ENCODE measurements at places on chromosomes 16 and 17.
A peak's percentile ranks its signal among the peaks of the same experiment; 100 is the strongest.

- peak; percentile 94 for DNase-seq
Measured at GRCh38 chr16:84184775-84185174, 2.1 kb downstream of the TAF1C start.

- no peak for DNase-seq
Measured at GRCh38 chr17:55152236-55152635, 112.5 kb upstream of the HLF start.

- no peak for DNase-seq
Measured at GRCh38 chr16:71348262-71349085, 10.0 kb upstream of the CALB2 start.

DNA sequence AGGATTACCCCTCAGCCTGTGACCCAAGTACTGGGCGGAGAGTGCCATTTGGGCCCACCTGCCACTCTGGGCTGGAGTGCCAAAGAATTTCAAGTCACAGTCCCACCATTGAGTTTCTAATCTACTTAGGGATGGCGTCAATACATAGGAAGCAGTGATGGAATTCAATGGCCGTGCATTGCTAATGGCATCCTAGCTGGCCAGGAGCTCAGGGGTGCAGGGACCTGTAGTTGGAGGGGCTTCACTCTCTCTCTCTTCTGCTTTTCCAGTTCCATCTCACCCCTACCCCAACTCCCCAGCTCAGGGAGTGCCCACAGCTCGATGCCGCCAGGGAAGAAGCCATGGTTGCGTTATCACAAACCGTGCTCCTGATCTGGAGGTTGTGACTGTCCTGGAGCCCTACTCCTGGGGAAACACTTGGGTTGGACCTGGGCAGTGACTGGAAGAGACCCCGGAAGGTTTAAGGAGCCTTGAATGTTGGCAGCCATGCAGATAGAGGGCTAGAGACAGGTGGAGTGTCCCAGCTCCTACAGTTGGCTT lies 2.4 kb downstream of the MMP15 start:
- DNase-seq, result no peak

DNA sequence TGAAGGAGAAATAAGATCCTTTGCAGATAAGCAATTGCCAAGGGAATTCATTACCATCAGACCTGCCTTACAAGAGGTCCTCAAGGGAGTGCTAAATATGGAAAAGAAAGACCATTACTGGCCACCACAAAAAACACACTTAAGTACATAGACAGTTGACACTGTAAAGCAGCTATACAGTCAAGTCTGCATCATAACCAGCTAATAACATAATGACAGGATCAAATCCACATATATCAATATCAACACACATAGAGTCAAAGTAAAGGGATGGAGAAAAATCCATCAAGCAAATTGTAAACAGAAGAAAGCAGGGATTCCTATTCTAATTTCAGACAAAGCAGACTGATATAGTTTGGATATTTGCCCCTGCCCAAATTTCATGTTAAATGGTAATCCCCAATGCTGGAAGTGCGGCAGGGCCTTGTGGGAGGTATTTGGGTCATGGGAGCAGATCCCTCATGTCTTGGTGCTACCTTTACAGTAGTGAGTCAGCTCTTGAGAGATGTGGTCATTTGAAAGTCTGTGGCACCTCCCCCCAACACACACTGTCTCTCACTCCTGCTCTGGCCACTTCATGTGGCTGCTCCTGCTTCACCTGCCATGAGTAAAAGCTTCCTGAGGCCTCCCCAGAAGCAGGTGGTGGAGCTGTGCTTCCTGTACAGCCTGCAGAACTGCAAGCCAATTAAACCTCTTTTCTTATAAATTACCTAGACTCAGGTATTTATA lies 32.8 kb downstream of the TANC2 start:
- no peak for DNase-seq

DNA sequence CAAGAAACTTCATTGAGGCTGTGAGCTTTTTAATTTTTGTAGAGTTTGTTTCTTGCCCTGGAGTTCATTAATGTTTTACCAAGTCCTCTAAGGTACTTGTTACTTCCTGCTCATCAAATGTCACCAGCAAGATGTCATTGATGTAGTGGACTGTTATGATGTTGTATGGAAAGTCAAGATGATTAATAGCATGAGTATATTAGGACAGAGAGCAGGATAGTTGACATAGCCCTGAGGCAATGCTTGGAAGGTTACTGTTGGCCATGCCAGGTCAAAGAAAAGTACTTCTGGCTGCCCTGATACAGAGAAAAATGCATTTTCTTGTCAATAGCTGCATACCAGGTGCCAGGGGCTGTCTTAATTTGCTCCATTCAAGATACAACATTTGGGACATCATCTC lies 6.7 kb downstream of the KRTAP1-5 start:
- no peak for DNase-seq

GRCh38 chr16:789191-789850 lies 901 bp downstream of the CHTF18 start:
- DNase-seq, result no peak

- no peak for DNase-seq
Measured at GRCh38 chr17:60137731-60138130, 12.0 kb upstream of the CA4 start.

DNA sequence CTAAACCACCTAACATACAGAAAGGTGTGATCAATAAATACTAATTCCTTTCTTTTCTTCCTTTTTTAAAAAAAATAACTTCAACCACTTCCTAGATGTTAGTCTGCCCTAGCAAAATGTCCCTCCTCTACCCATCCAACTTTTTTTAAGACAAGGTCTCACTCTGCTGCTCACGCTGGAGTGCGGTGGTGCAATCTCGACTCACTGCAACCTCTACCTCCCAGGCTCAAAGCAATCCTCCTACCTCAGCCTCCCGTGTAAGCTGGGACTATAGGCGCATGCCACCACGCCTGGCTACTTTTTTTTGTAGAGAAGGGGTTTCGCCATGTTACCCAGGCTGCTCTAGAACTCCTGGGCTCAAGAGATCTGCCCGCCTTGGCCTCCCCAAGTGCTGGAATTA lies 33.1 kb downstream of the KANSL1 start:
- no peak for DNase-seq

DNA sequence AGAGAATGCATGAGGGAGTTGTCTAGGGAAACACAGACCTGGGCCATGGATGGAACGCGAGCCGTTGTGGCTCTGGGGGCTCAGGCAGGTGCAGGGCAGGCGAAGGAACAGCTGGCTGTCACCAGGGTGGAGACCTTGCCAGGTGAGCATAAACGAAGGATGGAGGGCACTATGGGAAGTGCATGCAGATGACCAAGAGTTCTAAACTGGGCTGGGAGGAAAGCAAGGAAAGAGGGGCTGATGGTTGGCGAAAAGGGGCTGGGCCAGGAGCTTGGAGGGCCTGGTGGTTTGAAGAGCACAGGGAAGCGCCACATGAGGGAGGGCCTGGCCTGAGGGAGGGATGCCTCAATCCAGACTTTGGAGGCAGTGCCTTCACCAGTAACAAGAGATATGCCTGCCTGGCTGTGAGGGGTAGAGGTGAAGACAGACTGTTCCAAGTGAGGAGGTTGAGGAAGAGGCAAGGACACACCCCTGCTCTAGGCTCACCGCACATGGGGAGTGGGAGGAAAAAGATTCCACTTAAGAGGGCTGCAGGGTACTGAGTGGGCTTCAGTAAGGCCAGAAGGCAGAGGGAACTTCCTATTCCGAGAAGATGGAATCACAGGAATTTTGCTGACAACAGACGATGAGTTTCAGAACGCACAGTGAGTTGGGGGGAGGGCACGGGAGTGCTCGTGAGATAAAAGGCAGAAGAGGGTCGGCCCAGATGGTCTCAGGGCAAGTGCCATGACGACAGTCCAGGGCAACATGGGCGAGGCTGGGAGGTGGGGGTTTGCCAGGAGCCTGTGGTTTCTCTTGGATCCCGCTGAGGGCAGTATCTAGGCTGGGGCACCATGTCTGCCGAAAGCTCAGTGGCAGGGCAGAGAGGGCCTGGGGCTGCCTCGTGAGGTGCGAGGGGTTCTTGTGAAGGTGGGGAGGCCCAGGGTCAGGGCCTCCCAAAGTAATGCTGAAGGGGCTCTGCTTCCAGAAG lies 20.6 kb downstream of the B9D1 start:
- no peak for DNase-seq

DNA sequence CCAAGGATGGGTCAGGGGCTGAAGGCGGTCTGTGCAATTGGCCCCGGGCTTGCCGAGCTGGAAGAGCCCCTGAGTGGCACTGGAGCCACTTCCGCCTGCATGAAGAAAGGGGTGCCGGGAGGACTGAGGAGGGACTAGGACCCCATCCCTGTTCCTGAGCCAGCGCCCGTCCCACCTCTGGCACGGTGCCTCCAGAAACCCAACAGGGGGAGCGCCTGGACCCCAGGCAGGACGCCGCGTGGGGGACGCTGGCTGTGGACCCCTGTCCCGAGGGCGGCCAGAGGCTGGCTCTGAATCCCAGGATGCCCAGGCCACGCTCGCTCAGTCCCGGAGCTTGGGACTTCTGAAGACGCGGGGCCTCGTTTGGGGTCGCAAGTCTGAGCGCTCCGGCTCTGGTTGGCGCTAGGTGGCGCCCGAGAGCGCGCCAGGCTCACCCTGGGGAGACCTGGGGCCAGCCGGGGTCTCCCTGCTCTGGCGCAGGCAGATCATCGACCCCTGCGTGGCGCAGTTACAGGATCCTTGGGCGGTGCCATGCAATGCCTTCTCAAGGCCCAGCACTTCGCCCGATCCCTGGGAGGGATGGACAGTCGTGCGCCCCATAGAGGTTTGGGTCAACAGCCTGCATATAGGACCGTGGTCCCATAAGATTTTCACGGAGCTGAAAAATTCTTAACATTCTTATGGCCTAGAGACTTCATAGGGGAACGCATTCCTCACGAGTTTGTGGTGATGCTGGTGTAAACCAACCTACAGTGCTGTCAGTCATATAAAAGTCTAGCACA lies 58.5 kb upstream of the CREBBP start:
- peak; percentile 55 for DNase-seq

DNA sequence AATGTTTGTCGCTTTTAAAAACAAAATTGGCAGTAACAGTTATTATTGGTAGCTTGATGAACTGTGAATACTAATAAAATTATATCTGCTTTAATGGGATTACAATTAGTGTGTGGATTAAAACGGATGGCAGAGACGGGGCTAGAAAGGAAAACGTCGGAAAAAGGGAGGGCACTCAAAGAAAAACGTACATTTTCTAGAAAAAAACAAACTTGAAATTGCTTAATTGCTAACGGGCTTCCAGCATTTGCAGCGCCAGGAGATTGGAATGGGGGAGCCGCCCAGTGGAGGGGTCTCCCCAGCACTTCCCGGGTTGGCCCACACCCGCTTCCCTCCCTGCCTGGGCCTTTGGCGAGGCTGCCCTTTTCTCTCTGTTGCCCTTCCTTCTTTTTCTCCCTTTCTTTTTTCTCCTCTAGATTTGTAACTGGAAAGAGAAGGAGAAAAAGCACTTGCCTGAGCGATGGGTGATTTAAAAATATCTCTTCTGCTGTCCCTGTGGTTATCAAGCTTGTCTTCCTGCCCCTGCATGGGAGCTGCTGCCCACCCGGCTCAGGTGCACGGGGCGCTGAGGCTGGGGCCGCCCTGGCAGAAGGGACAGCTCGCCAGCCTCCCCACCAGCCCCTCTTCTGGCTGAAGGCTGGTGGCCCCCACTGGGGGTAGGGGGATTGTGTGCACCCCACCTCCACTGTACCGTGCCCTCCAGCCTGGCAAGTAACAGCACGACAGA lies 5.9 kb downstream of the BAHCC1 start:
- no peak for DNase-seq

- peak; percentile 69 for DNase-seq
Measured at GRCh38 chr16:68086336-68086841, 1.2 kb downstream of the NFATC3 start.

DNA sequence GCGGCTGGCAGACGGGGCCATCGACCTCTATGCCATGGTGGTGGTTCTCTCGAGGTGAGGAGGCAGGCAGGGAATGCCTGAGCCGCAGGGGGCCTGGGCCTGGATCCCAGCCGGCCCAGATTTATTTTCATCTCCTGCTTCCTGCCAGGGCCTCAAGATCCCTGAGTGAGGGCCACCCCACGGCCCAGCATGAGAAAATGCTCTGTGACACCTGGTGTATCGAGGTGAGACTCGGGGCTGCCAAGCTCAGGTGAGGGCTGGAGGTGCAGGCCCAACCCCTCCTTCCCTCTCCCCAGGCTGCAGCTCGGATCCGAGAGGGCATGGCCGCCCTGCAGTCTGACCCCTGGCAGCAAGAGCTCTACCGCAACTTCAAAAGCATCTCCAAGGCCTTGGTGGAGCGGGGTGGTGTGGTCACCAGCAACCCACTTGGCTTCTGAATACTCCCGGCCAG lies 4.9 kb downstream of the ACADVL start:
- no peak for DNase-seq

- no peak for DNase-seq
Measured at GRCh38 chr17:64102627-64103390, 27.1 kb downstream of the ERN1 start.

- DNase-seq, result no peak
Measured at GRCh38 chr17:17224137-17224536, 12.8 kb downstream of the FLCN start.

GRCh38 chr17:6269478-6269877 lies 165.4 kb downstream of the AIPL1 start:
- DNase-seq, result peak; percentile 60

DNA sequence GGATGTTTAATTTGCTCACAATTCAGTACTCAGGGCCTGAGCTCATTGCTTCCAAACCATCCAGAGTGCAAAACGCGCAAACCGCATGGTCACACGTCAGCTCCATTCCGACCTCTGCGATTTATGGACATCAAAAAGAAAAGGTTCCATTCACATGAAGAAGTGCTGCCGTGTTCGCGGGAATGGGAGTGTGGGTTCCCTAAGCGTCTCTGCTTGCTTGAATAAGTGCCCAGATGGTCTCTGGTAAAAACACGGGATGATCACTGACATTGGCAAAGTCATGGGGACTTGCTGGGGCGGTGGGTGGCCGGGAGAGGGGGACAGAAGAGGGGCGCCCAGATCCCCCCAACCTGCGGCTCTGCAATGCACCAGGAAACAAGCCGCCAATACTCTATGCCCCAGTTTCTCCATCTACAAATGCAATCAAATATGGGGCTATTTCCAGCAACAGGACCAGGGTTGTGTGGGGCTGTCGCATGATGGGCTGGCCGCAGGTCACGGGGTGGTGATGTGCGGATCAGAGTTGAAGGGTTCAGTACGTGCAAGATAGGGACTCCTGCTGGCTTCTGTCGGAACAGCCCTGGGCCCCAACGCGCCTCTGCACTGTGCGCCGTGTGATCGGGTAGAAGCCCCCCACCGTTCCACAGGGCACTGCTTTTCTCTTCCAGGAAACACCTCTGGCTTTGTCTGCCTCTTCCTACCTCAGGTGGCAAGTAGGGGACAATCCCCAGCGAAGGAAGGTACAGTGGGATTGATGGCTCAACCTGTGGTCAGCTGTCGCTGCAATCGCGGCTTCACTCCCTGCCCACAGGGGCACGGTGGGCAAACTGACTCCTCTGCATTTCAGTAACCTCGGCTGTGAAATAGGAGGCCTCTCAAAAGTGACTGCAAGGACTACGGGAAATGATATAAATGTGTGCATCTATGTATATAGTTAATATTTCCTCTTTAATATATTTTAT lies 11.2 kb downstream of the FOXF1 start:
- DNase-seq, result no peak

DNA sequence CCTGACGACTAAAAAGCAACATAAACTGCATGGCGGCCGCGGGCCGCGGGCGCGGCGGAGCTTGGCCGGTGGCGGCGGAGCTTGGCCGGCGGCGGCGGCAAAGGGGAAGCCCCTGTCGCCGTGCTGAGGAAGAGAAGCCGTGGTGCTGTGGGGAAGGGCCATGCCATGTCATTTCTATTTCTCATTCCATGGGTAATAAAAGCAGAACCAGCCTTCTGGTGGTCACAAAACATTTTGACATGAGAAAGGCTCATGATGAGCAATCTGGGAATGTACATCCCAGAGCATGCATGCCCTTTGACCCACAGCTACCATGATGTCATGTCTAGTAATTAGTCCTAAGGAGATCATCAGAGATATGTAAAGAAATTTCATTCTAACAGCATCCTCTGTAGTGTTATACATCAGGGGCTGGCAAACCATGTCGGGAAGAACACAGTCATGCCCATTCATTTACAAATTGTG lies 23.9 kb upstream of the HEATR6 start:
- DNase-seq, result peak; percentile 53

Measured in endothelial cell of umbilical vein (primary cell).